Smooth muscle cell of the umbilical artery (primary cell): ENCODE measurements at places on chromosomes 2 and 18. TPM values are rescaled to one million over a fixed set of nuclear protein-coding genes. Genes with fewer than 3 reads are reported as not detected.

Gene EMILIN2
- total RNA-seq = 2.4 and 3.9 TPM in 2 replicates

Gene SFT2D3
- 4.1 and 5.3 TPM in 2 replicates for total RNA-seq

Gene ACMSD
- not detected in 2 replicates for total RNA-seq

Gene BCL11A
- 5.9 and 10.0 TPM in 2 replicates for total RNA-seq

Gene MLPH
- total RNA-seq = 11.6 and 50.9 TPM in 2 replicates

Gene GPBAR1
- total RNA-seq = not detected in 2 replicates
